ENCODE measurements at places on chromosomes 6 and 20.

DNA sequence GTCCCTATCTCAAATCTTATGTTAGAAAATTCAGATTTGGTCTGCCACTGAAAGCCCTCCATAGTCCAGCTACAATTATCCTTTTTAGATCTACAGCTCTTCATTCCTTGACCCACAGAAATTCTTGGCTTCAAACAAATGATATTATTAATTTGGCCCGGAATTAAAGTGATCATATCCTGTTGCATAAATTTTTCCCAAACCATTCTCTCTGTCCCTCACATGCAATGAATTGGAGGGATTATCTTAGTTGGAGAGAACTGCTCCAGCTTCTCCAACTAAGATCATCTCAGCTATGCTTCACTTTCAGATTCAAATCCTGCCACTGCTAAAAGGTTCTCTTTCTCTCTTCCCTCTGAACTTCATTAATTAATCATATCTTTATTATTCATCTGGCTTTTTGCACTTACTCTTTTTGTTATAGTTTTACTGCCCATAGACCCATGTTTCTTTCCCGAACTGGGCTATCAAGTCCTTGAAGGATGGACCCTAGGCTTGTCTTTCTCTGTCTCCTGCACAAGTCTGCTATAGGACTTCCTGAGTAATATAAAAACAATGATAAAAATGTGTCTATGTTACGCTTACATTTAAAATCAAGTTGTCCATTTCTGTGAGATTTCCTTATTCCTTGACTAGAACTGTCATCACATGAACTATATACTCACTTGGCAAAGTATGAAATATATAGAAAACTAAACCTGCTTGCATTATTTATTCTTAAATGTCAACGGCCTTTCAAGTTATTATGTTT lies 493.9 kb upstream of the MARCKS start:
- no peak for DNase-seq

DNA sequence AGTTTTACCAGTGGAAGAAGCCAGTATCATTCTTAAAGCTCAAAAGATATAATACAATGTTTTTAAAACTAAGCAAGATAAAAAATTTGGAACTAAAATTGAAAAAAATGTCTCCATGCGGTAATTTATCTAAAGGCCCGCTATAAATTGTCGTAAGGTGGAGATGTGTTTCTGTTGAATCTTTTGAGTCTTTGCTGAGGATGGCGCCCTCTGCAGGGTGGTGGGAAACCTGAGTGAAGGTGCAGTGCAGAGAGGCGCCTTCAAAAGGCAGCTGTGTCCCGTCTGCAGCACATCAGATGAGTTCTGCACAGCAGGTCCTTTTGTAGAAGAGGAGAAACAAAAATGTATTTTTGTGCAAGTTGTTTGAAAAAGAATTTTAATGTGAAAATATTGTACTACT lies 29.4 kb upstream of the KIF25 start:
- DNase-seq, result no peak

GRCh38 chr6:82365016-82365795 lies 1.6 kb downstream of the TPBG start:
- no peak for DNase-seq

- no peak for DNase-seq
Measured at GRCh38 chr6:87421576-87421975, 13.8 kb downstream of the CFAP206 start.

GRCh38 chr6:76174722-76175121 lies 102.3 kb upstream of the IMPG1 start:
- no peak for DNase-seq

GRCh38 chr6:143068001-143068400 lies 7.3 kb downstream of the AIG1 start:
- no peak for DNase-seq

DNA sequence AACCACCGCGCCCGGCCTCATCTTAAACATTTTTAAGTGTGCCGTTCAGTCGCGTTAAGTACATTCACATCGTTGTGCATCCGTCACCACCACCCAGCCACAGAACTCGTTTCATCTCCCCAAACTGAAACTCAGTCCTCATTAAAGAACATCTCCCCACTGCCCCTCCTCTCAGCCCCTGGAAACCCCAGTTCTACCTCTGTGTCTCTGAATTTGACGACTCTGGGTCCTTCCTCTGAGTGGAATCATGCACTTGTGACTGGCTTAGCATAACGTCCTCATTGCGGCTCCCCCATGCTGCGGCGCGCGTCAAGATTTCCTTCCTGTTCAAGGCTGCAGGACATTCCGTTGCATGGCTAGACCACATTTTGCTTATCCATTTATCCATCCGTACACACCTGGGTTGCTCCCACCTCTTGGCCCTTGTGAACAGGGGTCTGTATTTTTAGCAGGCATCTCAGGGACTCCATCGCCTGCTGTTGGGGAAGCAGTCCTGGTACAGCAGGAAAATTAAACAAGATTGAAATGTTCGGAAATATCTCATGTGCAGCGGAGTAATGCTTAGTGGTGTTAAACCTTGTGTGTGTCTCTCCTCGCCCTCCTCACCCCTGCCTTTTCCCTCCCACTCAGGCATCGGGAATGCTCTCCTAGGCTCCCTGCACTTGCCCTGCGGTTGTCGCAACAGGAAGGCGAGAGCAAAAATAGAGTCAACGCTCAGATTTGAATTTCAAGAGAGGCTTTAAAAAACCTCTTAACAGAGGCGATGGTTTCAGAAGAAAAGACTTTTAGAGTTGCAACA lies 127.9 kb downstream of the PXDC1 start:
- no peak for DNase-seq

- no peak for DNase-seq
Measured at GRCh38 chr20:24993337-24994185, 1.0 kb upstream of the APMAP start.

GRCh38 chr6:20350215-20350614 lies 51.5 kb upstream of the E2F3 start:
- DNase-seq, result no peak

DNA sequence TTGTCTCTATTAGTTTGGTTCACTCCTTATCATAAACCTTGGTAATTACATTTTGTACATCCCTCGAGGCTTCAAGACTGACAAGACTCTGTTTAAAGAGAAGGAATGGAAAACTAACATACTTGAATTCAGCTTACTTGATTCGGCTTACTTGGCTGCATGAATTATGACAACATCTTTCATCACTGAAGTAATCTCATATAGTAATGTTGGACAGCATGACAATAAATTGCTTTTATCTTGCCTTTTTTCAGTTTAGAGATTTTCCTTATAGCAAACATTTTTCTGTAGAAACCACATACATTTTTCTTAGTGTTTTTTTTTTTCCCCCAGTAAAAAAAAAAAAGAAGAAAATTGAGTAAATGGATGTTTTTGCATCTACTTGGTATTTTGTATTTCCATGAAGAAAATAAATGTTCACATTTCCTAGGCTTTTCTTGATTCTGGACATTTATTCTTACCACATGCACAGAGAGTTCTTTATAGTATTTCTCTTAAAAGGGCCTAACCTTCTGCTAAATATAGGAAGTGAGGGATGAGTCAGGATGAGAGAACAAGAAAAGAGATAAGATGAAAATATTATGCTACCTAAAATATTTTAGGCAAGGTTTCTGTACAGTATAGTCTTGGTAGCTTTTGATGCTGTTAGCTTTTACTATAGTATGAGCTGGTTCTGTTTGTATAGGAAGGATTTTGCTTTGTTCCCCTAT lies 101.0 kb upstream of the HDGFL1 start:
- DNase-seq, result no peak

DNA sequence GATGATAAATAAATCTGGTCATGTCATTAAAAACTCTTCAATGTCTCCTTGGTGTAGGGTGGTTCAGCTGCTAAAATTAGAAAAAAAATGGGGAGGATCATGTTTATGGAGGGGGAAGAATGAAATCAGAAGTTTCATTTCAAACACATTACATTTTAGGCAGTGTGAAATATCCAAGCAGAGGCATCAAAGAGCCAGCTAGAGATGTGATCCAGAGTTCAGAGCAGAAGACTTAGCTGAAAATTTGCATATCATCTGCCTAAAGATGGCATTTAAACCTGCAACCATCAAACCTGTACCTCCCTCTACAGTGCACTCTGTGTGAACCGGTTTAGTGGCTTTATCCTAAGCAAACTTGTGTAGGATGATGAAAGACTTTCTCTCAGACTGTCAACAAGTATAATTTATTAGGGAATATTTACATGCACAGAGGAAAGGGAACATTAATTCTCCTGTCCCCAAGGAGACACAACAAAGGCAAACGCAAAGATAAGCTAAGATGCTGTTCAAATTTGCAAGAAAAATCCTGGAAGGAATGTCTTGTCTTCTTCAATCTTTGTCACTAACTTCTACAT lies 84.8 kb upstream of the PLEKHG1 start:
- no peak for DNase-seq

DNA sequence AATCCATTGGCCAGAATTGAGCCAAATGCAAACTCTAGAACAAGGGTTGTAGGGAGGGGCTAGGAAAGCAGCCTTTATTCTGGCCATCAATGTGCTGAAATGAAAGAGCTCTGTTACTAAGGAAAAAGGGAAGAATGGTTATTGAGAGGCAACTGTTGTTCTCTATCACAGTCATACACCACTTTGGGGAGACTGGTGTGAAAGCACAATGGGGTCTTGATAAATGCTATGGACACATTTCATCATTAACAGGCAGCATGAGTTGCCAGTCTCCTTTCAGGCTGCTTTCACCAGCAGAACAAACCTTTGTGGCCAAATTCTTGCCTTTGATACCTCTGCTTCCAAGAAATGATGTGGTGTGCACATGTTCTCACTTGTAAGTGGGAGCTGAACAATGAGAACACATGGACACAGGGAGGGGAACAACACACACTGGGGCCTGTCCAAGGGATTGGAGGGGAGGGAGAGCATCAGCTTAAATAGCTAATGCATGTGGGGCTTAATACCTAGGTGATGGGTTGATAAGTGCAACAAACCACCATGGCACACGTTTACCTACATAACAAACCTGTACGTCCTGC lies 86.2 kb downstream of the CDS2 start:
- DNase-seq, result no peak

GRCh38 chr6:9373308-9373707 lies 938.0 kb upstream of the SLC35B3 start:
- no peak for DNase-seq

DNA sequence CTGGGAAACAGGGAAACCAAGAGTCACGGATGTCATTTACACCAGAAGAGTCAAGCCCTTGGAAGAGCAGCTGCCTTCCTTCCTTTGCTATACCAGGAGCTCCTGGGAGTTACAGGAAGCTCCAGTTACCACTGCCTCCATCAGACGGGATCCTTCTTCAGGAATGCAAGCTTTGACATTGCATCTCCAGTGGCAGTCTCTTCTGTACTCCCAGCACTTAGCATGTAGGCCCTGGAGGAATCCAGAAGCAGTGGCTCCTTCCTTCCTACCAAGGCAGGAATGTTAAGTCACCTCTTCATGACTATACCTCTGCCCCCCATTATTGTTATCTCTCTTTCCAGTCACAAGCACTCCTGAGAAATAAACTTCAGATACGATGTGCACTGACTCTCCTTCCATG lies 836.0 kb downstream of the MAFB start:
- DNase-seq, result no peak

DNA sequence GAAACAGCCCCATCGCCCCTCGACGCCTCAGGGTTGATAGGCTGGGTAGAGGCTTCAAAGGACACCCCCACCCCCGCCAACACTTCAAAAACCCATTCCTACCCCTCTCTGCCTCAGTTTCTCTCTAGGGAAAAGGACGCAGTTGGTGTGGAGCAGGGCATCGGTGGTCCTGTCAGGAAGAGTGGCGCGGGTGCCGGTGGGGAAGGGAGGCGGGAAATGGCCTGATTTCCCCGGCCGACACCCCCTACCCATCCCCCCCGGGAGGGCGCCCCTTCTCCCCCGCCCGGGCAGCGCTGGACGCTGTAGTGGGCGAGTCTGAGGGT lies 367 bp downstream of the NRSN2 start:
- DNase-seq, result no peak

DNA sequence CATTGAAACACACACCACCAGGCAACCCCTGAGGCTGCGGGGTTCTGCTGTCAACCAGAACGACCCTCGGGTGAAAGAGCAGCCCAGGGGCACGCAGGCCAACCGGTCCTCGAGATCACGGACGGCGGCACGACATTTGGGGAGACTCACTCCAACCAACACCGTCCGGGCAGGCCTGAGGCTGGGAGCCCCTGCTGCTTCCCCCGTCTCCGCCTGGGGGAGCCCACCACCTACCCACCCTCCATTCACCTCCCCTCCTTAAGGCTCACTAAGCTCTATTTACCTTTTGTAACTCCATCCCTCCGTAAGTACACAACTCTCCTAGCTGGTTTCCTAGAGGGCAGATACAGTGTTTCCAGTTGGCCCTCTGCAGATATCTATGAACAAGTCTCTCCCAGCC lies 971.3 kb upstream of the DEFB115 start:
- no peak for DNase-seq

DNA sequence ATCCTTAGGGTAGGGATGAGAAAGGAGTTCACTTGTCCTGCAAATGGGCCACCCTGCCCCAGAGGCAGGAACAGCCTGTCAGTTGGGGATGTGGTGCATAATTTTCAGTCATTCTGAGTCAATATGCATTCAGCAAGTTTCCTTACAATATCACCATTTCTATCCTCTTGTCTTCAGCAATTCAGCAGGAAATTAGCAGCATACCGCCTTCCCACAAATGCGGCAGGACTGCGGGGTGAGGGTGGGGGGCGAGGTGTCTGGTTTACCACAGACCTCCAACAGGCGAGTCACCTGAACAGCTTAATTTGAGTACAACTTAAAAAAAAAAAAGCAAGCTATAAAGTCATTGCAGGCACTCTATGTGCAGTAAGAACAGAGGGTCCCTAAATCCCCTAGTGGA lies 126.8 kb downstream of the MAP3K7 start:
- no peak for DNase-seq

- no peak for DNase-seq
Measured at GRCh38 chr20:38658879-38659596, 57.4 kb downstream of the ARHGAP40 start.

DNA sequence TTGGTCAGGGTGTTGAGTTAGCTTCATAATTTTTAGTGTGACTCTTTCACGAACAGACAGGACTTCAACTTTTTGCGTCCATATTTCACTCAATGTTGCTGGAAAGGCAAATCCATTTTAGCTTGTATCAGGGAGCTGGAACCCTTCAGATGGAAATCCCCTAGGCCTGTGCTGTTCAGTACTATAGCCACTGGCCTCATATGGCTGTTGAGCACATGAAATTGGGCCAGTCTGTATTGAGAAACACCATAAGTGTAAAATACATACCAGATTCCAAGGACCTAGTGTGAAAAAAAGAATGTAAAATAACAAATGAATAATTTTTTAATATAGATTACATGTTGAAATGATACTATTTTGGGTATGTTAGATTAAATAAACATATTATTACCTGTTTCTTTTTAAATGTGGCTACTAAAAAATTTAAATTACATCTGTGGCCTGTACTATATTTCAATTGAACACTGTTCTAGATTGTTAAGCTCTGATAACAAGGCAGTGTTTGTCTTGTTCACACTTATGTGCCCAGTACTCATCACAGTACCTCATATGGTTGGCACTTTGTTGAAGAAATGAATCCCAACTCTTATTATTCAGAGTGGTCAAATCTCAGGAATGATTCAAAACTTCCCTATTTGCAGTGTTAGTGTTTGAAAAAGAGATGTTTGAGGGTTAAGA lies 34.3 kb downstream of the CTNNBL1 start:
- no peak for DNase-seq

Data from AG04450 (cell line).